ENCODE measurements at places on chromosomes 7 and 10.

DNA sequence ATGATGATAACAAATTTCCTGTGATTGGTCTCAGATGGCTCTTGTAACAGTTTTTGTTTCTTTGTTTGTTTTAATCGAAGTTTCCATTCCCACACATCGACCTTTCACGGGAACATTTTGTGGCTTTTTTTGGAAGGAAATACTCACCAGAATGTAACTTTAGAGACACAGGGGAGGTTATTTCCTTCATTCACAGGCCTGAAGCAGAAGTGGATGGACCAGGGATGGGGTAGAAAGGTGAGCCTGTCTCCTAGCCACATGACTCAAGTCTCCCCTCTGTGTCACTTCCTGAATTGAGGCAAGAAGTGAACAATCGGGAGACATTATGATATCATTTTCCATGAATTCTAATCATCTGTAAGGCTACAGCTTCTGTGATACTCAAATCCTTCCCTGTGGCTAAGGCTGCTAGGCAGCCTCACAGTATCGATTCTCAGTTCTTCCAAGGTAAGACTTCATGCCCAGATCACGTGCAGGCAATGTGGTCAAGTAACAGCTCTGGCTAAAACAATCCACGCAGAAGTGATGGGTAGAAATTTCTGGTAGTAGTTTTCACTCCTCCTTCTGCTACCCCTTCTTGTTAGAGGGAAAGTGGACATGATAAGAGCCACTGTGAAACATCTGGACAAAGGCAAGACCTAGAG is 203.9 kb upstream of the NEBL start:
- DNase-seq = no peak

- DNase-seq = no peak
Observed at GRCh38 chr10:86423739-86424138, 57.1 kb upstream of the GRID1 start.

- DNase-seq = no peak
Observed at GRCh38 chr7:21281193-21281592, 146.7 kb upstream of the SP4 start.

DNA sequence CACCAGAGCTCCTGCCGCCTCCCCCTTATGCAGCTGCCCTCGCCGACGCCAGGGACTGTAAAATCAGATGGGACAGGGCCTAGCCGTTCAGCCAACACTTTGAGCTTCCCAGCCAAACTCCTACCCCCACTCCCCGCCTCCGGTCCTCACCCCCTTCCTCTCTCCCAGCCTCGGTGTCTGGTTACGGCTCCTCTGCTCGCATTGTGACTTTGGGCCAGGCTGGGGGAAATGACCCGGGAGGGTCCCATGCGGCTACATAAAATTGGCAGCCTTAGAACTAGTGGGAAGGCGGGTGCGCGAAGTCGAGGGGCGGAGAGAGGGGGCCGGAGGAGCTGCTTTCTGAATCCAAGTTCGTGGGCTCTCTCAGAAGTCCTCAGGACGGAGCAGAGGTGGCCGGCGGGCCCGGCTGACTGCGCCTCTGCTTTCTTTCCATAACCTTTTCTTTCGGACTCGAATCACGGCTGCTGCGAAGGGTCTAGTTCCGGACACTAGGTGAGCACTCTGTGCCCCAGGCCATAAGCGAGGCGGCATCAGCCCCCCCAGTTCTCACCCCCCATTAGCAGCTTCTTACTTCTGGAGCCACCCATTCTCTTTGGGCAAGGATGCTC is at the start of gene KAZALD1:
TSS of gene KAZALD1 (plus strand) at position 366 of the 608 bp plus-strand sequence. CDS start 604 bp downstream, outside the sequence.
- DNase-seq = no peak

DNA sequence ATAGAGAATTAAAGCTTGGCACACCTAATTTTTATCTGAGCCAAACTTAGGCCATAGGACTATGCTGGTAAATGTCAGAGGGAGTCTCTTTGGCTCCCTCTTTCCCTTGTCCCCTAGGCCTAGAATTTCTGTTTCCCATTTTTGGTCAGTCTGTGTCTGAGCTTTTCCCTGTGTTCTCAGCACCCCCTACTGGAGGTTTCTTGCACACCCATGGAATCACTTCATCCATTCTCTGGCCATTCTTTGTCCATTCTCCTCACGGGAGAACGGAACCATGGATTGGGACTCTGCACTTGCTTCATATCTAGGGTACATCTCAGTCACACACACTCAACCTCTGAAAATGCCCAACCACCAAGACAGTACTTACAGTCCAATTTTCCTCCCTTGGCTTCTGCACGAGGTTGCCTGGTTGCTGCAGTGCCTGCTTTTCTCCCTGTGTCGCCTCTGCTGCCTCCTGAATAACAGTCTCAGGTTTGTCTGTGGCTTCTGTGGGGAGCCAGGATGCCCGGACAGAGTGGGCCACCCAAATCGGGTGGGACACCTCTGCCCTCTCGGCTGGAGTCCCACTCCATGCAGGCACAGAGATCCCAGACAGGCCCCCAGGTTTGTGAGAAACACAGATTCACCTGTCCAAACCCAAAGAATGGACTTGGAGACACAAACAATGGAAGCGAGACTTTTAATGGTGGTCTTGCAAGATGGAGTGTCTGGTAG is 35.1 kb upstream of the DNAH11 start:
- no peak for DNase-seq

- no peak for DNase-seq
Observed at GRCh38 chr7:6015917-6016652, 7.0 kb downstream of the AIMP2 start.

DNA sequence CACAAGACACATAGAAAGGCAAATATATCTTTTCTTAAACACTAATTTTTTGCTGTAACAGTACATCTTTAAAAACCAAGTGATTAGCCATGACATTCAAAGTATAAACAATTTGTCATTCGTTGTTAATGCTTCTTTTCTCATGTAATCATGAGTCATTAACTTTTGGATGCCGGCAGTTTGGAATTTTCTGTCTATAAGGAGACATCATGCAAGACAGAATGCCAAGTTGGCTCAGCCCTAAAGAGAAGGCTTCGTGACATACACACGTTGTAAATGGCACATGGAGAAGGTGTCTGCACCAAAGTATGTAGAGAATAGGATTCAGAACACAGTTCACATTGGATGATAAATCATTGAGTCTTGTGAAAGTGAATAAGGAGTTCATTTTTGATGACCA is 35.9 kb downstream of the CCDC3 start:
- no peak for DNase-seq

- DNase-seq = no peak
Observed at GRCh38 chr7:37235813-37236212, 212.9 kb downstream of the ELMO1 start.

DNA sequence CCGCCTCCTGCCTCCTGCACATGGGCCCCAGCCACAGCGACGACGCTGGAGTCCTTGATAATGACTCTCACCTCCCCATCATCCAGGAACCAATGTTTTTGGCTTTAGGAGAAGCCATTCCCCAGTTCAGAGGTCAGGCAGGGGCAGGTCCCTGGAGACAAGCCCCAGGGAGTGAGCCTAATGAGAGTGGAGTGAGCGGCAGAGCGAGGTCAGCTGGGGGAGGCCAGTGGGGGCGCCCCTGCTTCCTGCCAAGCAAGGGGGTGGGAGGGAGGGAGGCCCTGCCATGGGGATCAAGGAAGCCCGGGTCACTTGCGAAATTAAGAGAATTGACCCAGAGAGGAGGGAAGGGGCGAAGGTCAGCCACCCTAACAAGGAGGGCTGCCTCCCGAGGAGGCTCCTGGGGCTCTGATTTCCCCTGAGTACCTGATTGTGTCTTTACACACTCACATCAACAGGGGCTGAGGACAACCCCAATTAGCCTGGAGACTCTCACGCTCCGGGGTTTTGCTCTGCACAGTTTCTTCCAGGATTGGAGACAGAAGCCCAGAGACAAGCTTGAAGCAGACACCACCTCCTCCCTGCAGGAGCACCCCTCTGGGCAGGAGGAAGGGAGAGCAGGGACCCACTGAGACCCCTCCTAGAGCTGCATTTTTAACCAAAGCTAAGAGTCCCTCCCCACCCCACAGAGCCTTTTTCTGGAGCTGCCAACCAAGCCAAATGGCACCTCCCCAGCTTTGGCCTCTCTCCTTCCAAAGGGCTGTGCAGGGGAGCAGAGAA is 112.1 kb downstream of the COL13A1 start:
- DNase-seq = no peak

GRCh38 chr7:150524018-150524417 is 9.3 kb downstream of the GIMAP7 start:
- DNase-seq = no peak

DNA sequence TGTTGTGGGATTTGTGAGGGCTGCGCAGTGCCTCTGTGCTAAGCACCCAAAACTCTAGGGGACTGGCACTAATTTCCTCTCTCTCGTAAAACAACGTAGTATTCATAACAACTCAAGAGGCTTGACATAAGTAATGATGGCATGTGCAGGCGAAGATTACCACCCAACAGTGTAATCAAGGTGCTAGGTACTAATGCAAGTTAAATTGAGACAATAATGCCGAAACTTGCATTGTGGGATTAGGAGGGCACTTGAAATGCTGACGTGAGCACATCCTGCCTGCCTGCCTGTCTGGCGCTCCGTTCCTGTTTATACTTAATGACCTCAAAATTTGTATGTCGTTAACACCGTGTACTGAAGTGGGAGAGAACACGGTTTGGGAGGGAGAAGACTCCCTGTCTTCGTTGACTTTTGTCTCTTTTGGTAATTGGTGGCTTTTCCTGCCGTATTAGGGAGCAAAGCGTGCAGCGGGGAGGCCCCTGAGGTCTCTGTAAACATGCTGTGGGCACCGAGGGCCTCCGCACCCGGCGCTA is 139.0 kb downstream of the MGMT start:
- no peak for DNase-seq

- DNase-seq = no peak
Observed at GRCh38 chr7:102215711-102216110, 71.0 kb upstream of the SH2B2 start.

DNA sequence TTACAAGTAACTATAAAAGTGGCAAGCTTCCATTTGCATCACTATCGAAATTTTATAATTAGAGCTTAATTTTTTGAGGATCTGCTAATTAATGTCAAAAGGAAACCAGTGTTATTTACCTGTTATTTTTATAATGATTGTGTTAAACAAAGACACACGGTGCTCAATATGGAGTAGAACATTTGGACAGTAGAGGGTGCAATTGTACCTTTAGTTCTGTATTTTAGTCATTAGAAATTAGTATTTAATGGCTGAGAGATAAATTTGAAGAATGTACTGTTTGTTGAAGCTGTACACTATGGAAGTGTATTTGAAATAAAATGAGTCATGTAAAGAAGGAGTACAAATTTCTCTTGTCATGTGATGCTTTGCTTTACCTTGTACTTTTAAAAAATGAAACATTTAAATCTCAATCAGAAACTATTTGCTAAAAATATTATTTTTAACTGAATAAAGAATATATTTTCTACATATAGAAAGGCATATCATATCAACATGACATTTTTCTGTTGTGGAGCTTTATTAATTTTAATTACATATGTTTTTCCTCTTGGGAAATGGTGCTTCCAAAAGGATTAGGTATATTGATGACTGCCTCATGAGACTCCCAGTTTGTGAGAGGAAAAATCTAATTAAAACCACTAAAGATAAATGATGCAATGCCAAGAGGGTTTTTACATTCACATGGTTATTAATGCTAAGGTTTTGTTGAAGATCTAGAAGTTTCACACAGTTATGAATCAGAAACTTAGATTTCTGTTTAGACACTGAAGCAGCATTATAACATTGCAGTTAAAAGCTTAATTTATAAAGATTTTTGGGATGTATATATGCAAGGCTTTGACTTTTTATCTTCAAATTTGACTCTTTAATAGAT is 10.4 kb upstream of the PRKG1 start:
- peak; percentile 9 for DNase-seq

DNA sequence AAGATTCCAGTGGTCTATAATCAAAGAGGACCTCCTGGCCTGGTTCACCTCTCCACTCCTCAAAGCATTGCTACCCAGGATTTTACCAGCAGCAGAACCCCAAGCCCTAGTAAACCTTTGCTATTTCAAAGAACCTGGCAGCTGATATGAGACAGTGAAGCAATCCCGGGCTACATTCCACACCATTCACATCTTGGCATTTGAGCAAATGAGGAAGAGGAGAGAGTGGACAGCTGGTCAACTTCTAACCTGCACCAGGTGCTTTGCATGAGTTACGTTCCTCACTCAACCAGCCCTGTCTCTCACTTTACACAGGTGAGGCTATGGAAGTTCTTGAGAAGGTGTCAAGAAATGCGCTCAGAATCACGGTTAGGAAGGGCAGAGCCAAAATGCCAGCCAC is 1.1 kb downstream of the CCDC3 start:
- no peak for DNase-seq

GRCh38 chr10:30185341-30185740 is 126.0 kb upstream of the JCAD start:
- DNase-seq = no peak

GRCh38 chr7:29126804-29127203 is 19.5 kb downstream of the CPVL start:
- DNase-seq = no peak

DNA sequence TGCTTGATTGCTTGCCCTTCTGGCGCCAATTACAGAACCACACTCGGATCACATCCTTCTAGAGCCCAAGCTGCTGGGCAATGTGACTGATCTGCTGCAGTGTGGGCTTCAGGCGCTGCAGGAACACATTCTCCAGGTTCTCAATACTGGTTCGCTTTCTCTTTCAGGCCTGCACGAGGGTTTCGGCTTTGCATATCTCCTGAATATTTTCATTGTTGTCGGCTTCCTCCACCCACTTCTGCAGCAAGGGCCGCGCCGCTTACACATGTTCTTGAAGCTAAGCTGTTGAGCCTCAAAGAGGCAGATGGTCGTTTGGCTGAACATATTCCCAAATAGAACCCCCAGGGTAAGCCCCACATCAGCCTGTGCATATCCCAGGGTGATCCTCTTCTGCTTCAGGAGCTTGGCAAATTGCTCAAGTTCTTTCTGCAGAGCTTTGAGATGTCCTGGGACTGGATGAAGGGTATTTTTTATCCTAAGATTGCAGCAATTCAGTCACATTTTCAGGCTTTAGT is 64.6 kb downstream of the HERC4 start:
- DNase-seq = no peak

Data from NCI-H774 (cell line).